ENCODE measurements at places on chromosomes 7 and 10. TPM values are rescaled to one million over a fixed set of nuclear protein-coding genes. Genes with fewer than 3 reads are reported as not detected.

DNA sequence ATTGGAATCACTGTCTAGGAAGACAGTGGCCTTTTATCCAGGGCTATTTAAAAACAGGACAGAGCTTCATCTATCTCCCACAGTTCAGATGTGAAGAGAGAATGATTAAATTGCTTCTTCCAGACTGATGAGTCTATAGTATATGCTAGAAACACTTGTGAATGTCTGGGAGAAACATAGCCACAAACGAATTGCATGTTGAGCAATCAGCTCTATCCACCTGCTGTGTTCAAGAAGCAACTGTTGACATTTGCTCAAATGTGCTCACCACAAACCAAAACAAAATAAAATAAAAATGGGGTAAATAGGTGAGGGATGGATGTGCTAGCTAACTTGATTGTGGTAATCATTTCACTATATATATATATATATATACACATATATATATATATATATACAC lies 195.1 kb downstream of the HECW1 start:
- DNase-seq: no peak

DNA sequence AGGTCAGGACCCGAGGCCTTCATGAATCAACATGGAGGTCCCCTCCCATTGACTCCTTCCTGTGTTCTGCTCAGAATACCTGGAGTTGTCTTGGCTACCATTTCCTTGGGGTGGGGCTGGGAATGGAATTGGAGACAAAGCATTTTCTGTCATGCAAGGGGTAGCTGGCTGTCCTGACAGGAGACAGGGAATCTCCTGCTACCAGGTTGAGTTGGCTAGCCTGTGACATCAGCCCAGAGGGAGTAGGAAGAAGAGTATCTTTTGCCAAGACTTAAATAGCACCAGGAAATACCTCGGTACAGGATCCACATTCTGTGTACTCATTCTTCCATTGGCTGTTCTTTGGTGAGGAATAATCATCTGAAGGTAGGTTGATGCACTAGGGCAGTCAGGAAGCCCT lies 4.9 kb downstream of the ZDHHC16 start:
- DNase-seq: no peak

DNA sequence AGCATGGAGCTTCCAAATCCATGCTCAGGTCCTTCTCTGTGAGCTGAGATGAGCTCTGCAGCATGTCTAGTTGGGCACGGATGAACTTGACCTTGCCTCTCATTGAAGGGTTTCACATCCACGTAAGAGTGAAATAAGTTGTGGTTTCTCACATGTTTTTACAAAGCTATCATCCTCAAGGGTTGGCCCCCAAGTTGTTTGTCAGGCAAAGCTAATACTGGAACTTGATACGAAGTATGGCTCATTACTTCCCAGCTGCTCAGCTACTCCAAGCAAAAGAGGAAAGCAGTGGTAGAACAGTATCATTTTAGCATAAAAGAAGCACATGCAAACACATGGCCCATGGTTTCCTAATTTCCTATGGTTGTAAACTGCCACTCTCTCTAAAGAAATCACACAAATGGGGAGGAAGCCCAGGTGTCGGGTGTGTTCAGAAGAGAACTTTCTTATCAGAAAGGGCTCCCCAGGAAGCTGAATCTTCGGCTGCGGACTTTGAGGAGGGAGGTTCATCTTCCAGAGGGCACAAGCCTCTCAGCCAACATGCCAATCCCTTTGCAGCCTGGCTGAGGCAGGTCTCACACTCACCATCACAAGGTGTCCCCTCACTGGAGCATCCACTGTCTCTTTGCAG lies 45.3 kb downstream of the PDLIM1 start:
- DNase-seq: no peak

DNA sequence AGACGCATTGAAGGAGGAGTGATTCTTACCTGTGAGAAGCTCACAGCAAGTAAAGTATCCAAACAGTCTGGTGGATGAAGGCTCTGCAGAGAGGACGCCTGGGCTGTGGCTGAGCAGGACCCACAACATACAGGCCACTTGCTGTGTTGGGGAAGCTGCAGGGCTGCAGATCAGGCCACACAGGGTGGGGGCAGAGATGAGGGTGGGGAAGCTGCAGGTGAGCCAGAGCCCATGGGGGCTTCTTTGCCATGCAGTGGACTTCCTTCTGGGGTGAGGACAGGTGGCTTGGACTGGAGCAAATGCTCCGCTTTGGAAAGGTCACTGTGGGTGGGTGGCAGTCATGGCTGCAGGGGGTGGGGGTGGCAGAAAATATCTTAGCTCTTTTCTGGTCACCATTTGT lies 214.8 kb downstream of the GLRX3 start:
- DNase-seq: no peak

GRCh38 chr10:105844241-105844640 lies 1203.2 kb downstream of the SORCS3 start:
- DNase-seq: no peak

DNA sequence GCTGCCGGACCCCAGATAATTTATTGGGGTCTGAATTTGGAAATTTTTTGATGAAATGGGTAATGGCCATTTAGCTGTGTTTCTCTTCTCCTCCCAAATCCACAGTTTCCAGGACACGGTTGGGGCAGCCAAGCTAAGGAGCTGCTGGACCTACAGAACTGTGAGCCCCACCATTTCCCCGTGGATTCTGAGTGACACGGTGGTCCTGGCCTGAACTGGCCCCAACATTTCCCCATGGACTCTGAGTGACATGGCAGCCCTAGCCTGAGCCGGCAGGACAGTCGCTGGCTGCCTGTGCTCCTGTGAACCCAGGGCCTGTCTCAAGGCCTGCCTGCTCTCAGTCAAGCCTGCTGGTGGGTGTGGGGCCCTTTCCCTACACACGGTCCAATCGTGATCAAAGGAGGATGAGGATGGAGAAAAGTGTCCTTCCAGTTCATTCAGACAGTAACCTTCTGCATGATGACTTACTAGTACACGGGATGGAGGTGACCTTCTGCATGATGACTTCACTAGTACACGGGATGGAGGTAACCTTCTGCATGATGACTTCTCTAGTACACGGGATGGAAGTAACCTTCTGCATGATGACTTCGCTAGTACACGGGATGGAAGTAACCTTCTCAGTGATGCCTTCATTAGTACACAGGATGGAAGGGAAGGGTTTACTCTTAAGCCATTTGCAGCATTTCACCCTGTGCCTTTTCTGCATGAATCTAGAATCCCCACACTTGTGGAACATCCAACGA lies 359.9 kb downstream of the GLRX3 start:
- DNase-seq: no peak

- DNase-seq: no peak
Measured at GRCh38 chr7:41391818-41392217, 311.1 kb downstream of the INHBA start.

DNA sequence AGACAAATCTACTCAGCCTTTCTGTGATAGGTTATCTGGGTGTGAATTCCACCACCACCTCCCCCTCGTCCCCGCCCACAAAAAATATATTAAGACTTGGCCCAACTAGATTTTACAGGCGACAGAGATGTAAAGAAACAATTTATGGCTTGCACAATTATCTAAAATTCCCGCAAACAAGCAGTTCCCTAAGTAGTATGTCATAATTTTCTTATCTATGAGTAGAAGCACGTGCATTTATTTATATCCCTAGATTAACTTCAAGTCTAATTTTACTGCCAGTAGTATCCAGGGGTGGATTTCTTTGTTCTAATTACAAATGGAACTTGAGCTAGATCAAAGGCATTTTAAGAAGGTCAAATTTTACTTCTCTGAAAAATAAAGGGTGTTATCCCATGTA lies 1.7 kb downstream of the TSPAN12 start:
- DNase-seq: no peak

DNA sequence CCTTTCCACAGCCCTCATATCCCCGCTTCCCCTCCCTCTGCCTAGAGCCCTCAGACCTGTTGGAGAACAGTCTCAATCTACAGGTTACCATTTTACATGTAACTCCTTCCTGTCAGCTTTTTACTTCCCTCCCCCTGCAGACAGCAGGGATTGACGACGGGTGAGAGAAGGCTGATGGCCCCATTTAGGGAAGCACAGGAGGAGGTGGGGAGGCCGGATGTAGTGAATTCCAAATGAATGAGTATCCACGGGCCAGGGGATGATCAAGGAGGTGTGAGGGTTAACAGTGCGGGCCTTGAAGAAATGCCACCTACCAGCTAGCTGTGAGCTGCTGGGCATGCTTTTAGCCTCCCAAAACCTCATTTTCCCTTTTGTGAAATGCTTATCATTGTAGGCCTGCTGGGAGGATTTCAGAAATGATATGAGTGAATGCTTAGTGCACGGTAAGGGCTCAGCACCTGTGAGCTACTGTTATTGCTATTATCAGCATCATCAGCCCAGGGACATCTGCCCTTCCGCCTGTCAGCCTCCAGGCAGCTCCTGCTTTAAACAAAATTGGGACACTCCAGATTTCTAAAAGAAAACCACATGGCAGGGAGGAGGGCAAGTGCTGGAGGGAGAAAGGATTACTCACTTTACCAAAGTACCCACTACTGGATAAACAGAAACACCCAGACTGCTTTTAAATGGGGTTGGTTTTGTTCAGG lies 6.5 kb upstream of the NANOS1 start:
- no peak for DNase-seq

DNA sequence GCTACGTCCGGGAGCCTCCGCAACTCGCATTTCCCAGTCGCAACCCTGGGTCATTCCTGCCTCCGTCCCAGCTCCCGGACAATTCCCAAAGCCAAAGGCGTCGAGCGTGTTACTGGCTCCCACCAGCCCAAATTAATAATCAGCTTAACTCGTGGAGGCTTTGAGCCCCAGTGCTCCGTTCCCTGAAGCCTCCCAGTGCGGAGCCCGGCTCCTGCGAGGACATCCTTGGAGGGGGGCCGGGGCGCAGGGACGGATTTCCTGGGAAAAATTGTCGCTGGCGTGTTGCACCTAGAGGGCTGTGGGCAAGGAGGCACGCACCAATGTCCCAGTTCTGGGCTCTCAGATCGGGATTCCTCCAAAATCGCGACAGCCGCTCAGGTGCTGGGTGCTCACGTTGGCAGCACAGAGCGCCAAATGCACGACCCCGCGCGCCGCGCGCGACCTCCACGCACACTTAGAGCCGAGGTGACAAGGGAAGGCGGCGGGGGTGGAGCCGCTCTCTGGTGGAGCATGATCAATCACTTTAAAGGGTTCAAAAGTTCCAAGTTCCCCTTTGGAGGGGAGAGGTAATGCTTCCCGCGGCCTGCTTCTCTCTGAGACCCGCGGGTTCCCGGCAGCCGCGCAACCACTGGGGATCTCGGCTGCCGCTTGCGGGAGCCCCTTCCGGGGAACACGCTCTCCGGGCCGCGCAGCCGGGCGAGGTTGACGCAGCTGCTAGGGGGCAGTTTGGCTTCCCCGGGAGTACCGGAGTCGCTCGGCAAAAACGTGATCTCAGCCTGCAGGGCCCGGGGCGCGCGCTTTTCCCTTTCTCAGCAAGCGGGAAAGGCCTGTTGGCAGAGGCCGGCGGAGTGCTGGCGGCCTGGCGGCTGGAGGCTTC lies 25.5 kb downstream of the SKIDA1 start:
- peak; percentile 33 for DNase-seq

- no peak for DNase-seq
Measured at GRCh38 chr10:12512332-12513002, 163.1 kb downstream of the CAMK1D start.

GRCh38 chr7:124276005-124276622 lies 243.2 kb upstream of the TMEM229A start:
- DNase-seq: peak; percentile 9

- DNase-seq: no peak
Measured at GRCh38 chr10:49559476-49559875, 20.6 kb upstream of the ERCC6 start.

DNA sequence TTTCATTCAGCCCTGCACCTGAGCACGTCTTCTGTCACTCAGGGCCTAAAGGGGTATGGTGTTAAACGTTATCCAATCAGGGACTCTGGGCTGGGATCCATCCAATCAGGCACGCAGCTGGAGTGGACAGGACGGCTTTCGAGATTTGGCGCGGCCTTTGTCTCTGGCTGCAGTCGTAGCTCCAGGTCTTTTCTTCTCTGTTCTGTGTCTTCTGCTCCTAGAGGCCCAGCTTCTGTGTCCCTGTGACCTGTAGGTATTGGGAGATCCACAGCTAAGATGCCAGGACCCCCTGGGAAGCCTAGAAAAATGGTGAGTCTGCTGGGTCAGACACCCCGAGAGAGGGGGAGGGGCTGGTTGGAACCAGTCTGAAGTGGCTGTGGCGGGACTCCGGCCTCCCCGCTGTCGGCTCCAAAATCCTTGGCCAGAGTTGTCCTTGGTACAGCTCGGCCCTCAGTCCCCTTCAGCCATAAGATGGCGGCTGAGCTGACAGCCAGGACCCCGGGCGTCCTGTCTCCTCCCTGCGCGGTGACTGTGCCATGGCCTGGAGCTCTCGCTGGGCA lies 11.7 kb upstream of the ZNF680 start:
- DNase-seq: peak; percentile 84

- no peak for DNase-seq
Measured at GRCh38 chr10:3141351-3142005, 31.1 kb downstream of the PITRM1 start.

GRCh38 chr10:48317321-48317990 lies 11.0 kb downstream of the MAPK8 start:
- no peak for DNase-seq

DNA sequence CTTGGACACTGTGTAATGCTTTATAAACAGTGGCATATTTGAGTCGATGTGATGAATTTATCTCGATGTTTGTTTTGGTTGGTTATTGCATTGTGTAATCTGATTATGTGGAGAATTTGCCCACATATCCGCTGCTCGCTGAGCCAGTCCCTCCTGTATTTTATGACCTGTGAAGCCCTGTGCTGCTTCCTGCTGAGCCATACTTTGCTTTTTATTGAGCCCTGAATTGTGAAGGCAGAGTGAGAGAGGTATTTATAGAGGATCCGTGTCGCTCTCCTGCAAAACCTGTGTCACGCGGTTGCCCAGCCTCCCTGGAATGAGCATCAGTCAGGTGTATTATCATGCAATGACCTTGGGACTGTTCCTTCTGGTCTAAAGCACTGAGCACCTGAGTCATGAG lies 253.7 kb downstream of the ARHGAP21 start:
- no peak for DNase-seq

- no peak for DNase-seq
Measured at GRCh38 chr7:104241538-104242209, 33.9 kb upstream of the ORC5 start.

DNA sequence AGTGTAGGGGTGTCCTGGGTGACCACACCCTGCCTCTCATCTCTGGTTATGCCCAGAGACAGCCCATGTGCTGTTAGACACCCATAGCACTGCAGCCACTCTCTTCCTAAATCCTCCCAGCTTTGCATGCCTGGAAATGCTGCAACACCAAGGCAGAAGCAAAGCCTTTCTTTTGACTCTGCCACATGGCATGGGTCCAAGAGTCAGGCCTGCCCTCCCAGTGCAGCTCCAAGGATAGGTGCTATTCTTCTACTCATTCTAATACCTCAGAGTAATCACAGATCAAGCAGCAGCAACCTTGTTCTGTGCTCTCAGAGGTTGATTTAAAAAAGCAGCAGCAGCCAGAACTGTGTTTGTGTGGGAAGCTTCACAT lies 23.4 kb downstream of the FRMPD2 start:
- peak; percentile 79 for DNase-seq

The PON3 gene
- total RNA-seq: 11.1 TPM

The HOXA7 gene
- total RNA-seq: 0.34 TPM

The VGF gene
- not detected for total RNA-seq

The BMPER gene
- total RNA-seq: 0.44 TPM

The IFIT1 gene
- 15.9 TPM for total RNA-seq

The PHYH gene
- total RNA-seq: 74.0 TPM

Data from thyroid gland (tissue), 4 donors.